ENCODE measurements at places on chromosomes 4 and X.

DNA sequence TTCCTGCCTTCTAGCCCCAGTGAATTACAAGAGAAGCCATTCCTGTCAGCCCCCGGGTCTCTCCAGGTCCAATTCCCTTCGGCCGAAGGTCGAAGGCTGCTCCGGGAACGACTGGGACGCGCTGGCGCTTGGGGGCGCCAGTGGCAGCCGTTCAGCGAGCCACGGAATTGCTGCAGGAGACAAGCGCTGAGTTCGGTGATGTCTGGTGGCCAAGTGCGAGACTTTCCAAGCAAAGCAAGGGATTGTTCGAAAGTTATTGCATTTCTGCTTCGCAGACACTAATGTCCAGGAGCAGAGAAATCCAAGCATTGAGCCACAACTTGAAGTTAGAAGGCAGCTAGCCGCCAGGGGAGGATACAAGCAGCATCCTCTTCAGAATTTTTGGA is 1.1 kb upstream of the DKK2 start:
- DNase-seq = no peak

- DNase-seq = no peak
Measured at GRCh38 chr4:79065262-79065661, 126.0 kb upstream of the PAQR3 start.

DNA sequence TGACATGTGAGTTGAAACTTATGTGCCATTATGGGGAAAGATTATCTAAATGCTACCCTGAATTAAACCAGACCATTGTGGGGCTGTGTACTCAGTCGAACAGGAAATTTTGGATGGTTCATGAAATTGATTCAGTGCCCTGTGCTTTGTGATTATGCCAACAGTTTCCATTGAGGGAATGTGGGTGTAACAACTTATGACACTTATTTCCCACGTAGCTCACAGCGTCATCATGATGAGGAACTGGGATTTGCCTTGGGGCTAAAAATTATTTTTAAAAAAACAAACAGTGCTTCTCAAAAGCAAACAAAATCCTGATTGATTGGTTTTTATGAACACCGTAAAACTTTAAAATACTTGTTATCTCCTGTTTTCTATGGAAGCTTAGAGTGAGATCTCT is 8.3 kb upstream of the CLTRN start:
- DNase-seq = no peak

DNA sequence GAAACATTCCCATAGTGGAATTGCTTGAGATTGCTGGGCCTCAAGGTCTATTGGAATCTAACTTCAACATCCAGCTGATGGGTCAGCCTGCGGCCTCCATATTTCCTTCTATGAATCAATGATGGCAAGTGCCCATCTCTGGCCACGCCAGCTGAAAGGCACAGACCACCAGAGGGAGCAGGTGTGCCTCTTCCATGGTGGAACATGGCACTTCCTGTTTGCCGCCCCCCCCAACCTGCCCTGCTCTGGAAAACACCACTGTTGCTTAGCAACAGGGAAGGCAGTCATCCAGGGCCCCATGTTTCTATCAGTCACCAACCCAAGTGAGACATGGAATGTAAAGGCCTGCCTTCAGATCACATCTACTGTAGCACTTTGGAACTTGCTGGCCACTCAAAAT is 11.6 kb downstream of the PAGE4 start:
- DNase-seq = peak; percentile 36

DNA sequence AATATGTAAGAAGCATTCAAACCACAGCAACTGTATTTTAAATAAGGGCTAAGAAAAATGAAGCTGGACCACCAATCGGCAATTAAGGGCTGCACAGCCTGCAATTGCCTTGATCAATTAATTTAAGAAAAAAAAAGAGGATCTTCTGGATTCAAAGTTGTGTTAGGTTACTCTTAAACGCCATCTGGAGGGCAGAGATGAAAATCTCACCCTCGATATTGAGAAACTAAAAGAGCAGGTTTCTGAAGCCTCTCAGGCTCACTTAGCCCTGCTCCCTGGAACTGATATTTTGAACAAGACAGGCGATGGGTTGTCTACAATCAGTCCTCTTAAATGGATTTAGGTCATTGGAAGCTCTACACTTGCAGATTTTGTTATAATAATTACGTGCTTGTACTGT is 579.4 kb downstream of the GRXCR1 start:
- no peak for DNase-seq

- DNase-seq = no peak
Measured at GRCh38 chrX:119728487-119728886, 29.9 kb upstream of the SOWAHD start.

DNA sequence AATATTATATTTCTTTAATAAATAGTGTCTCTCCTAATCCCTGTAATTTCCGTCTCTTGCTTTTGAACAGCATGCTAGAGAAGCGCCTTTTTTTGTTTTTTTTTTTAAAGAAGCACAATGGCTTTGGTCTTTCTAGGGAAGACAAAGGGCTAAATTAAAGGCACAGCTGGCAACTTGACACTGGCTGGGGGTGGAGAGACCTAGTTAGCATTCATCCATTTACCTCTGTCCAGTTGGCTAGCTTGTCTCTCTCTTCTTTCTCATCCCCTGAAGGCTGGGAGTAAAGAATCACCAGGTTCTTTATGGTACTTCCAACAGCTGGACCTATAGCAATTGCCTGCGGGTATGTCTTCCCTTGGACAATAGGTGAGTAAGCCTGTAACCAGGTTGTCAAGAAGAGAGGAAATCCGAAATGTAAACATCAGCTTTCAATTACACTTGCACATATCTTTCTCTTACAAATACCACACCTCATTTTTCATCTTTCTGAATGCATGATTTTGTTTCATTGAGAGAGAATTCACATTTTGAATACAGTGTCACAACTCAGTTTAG is 178.4 kb upstream of the GPR101 start:
- no peak for DNase-seq

DNA sequence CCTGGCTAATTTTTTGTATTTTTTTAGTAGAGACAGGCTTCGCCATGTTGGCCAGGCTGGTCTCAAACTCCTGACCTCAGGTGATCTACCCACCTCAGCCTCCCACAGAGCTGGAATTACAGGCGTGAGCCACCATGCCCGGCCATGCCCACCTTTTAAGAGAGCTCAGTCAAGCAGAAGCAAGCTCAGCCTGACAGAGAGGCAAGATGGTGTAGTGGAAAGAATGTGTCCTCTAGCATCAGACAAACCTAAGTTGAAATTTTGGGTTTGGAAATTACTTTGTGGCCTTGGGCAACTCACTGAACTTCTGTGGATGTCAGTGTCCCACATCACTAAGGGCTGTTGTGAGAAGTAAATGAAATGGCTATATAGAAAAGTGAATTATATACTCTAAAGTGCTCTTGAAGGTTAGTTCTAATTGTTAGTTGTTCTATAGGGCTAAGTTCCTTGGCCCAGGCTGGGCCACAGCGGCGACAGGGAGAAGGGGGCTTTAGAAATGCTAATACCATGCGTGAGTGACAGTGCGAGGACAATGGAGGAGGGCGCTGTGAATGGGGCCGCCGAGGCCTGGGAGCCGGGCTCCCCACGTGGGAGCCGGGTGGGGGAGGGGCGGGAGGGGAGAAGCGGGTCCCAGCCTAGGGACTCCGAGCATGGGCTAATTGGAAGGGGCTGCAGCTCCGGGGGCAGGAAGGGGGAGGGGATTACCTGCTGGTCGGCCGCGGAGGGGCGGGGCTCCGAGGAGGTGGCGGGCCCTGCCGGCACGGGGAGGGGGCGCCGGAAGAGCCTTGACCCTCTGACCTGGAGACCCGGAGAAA is 15.6 kb downstream of the PJA1 start:
- DNase-seq = no peak

GRCh38 chr4:4857809-4858508 is 1.5 kb upstream of the MSX1 start:
- DNase-seq = no peak

Measured in NCI-H1048 (cell line).